EL (cell line): ENCODE measurements at places on chromosomes 2 and 18.

- no peak for DNase-seq
These were observed 192.2 kb upstream of the RASGRP3 start for GRCh38 chr2:33284287-33284686.

DNA sequence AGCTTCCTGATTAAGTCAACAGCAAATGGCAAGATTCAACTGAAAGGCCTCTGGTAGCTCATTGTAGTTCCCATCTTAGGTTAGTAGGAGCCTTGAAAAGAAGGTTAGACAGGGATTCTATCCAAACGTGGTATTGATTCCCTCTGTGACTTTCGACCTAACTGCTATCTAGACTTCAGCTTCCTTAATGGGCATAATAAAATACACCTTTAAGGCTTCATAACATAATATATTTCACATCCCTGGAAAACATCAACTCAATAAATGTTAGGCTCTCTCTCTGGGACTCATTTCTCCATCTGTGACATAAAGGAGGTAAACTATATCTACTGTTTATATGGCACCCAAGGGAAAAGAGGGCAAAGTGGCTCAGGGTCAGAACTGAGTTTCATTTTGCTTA lies 60.9 kb downstream of the STK39 start:
- DNase-seq: no peak

DNA sequence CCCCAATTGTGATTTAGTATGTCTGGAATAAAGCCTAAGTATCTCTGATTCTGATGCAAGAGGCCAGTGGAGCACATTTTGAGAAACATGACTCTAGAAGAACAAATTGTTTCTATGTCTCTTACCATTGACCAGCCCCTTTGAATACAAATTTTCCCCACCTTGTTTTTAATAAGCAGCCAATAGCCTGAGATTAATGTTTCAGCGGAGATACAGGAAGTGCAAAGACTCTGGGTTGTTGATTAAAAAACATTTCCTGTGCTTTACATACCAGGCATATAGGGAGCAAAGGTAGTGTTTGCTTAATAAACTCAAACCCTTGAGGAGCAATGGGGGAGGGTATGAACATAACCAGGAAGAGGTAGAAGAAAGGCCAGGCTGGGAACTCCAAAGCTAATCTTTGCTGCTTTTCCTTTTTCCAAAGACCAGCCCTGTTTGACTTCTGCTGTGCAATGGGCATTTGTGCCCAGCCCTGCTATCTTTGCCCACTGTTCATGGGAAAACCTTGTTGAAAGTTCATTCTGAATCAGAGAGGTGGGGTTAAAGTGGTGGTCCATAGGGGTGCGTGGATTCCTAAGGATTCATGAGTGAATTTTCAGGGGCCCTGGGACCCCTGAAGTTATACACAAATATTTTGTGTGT lies 29.3 kb downstream of the UPP2 start:
- DNase-seq: no peak

- no peak for DNase-seq
These were observed 34.4 kb downstream of the EHD3 start for GRCh38 chr2:31268344-31268743.

DNA sequence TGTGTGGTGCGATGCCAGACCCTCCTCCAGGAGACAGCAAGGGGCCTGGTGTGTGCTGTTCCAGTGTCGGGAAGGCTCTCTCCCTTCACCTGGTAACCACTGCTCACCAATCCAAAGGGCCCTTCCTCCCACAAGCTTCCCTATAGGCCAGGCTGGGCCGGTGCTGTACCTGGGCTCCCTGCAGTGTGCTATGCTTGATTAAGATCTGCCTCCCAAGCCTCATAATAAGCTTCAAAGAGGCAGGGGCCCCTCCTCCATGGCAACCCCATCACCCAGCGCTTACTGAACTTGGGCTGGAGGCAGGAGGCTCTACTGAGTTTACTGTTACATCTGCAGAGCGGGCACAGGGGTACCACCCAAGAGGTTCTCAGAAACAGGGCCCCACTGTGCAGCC lies 4.5 kb upstream of the MAL start:
- no peak for DNase-seq

GRCh38 chr18:48897531-48897930 lies 53.2 kb downstream of the SMAD7 start:
- no peak for DNase-seq

DNA sequence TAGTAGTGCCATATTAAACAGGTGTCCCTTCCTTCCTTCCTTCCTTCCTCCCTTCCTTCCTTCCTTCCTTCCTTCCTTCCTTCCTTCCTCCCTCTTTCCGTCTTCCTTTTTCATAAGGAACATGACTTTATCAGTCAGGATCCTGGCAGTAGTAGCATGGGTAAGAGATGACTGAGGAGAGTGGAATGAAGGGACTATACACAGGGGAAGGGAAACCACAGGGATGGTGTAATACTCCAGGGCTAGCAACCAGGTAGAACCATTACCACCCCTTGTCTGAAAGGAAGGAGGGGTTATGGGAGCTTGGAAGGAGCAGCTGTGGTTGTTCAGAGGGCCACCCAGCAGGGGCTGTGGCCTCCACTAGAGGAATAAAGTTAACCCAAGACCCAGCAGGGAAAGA lies 23.2 kb upstream of the KDM3A start:
- DNase-seq: peak; percentile 23

DNA sequence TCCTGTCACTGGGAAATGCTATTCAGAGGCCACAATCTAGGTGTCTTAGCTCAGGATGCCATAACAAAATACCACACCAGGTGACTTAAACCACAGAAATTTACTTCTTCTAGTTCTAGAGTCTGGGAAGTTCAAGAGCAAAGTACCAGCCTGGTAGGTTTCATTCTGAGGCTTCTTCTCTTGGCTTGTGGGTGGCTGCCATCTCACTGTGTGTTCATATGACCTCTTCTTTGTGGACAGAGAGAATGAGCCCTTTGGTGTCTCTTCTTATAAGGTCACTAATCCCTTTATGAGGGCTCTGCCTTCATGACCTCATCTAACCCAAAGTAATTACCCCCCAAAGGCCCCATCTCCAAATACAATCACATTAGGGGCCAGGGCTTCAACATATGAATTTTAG lies 57.3 kb downstream of the RHOB start:
- DNase-seq: no peak

- DNase-seq: no peak
These were observed 371.5 kb downstream of the NUP35 start for GRCh38 chr2:183495589-183496267.

GRCh38 chr18:77197073-77197472 lies 52.6 kb upstream of the GALR1 start:
- DNase-seq: peak; percentile 6

DNA sequence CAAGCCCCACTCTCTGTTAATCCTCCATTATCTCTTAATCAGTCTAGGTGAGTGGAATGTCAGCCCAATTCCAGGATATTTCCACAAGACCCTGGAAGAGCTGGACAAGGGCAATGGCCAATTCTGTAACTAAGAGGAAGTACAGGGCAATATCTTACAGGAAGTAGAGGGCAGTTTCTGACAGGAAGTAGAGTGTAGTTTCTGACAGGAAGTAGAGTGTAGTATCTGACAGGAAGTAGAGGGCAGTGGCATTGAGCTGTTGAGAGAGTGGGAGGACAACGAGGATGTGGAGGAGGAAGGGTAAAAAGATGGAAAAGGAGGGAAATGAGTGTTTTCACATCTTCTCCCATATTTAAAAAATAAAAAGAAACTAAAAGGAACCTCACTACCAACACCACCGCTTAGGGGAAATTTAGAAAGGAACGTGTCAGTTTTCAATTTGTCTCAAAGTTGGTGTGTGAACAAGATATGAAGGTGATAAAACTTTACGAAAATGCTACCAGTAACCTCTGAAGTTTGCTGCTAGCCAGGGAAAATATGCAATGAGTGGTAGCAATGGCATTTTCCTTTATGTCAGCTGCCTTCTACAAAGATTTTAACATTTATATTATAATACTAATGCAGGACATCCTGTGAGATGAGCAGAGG lies 430.9 kb upstream of the HNRNPA3 start:
- DNase-seq: no peak

GRCh38 chr18:49566985-49567384 lies 5.1 kb downstream of the LIPG start:
- DNase-seq: no peak

GRCh38 chr2:9573013-9573720 lies 17.5 kb upstream of the ADAM17 start:
- DNase-seq: peak; percentile 50

DNA sequence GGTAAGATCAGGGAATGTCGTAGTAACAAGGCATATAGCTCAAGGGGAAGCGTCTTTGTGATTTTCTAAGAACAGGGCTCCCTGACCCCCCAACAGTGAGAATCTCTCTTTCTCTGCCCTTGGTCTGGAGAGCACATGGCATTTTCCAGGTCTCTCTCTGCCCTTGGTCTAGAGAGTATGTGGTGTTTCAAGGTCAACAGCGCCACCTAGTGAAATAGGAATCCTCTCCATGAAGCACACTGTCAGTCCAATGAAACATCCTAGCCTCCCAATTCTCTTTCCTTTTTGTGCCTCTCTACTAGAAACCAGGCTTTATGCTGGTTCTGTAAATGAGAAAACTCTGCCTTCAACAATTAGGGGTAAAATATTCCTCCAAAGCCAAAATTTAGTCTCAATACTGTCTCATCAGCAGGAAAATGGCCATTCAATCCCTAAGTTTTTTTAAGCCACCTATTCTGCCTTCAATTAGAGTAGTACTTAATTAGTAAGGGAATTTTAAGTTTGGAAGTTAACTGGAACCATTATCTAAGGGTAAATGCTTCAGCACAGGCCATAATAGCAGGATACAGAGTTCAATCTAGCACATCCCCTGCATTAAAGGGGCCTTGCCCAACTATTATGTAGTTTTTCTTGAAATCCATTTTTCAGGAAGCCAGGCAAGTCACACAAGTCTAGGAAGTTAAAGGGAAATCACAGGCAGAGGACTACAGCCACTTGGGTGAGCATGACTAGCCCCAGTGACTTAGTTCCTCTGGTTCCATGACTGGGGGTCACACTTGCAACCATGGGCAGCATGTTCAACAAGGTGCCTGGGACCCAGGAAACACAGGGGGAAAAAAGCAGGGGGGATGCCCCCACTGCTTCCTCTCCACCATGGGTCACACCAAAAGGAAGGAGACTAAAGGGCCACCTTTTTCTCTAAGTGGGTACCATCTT lies 12.4 kb downstream of the DYM start:
- DNase-seq: peak; percentile 72

- no peak for DNase-seq
These were observed 108.2 kb upstream of the CXCR4 start for GRCh38 chr2:136225950-136226835.

DNA sequence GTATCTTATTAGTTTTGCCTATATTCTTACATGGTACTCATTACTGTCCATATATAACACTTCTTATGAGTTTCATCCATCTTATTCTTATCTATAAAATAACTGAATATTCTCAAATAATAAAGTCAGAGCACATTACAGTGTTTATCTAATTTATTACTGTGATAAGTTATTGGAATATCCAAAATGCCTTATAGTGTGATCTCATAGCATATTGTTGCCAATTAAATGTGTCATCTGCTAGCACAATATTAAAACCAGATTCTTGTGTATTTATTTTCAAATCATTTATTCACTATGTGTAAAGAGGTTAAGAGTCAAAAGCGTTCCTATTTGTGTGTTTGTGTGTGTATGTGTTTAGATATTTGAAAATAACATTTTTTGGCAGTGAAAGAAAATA lies 151.9 kb downstream of the WDR7 start:
- no peak for DNase-seq

GRCh38 chr2:127700527-127701192 lies 637 bp upstream of the SFT2D3 start:
- no peak for DNase-seq

- peak; percentile 72 for DNase-seq
These were observed 14.1 kb downstream of the MSGN1 start for GRCh38 chr2:17830053-17831034.

DNA sequence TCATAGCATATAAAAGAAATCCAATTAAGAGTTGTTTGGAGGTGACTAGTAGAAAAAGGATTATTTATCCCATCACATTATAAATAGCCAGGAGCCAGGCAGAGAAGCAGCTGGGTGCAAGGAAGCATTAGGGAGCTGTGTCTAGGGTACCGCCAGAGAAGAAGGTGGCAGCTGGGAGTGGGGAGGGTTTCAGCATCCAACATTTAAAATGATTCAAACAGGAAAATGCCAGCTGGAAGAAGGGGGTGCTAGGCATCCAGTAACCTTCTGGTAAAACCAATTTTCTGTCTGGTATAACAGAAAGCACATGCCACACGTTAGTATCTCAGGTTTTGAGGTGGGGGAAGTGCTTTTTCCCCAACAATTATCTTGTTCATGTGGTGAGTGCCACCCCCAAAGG lies 452.4 kb downstream of the ZEB2 start:
- DNase-seq: no peak
